Activated CD8-positive, alpha-beta T cell treated with anti-CD3 and anti-CD28 coated beads for 36 hours (primary cell): ENCODE measurements at places on chromosomes 2 and 18. TPM values are rescaled to one million over a fixed set of nuclear protein-coding genes. Genes with fewer than 3 reads are reported as not detected.

DNA sequence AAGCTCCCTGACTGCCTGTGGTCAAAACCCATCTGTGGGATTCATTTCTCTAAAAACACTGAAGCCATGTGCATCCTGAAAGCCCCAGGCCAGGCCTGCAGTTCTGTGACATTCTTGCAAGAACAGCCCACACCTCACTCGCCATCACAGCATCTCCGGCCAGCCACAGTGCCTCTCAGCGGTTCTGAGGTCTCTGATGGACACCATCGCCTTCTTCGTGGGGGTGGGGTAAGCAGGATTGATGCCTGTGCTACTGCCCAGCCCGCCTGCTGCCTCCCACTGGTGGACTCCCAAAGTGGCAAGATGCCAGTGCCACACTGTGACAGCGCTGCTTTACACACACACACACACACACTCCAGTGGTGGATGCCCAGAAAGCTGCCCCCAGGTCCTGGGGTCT lies 5.2 kb upstream of the PRLH start:
- no peak overlapping the region for H3K27ac ChIP-seq
- DNase-seq = no peak
- H3K36me3 ChIP-seq = no peaks in the 10 kb centered on the region
- peaks cover 10% of the 10 kb centered on the region for H3K27me3 ChIP-seq
- H3K4me3 ChIP-seq = no peak overlapping the region

- DNase-seq = no peak
- no peaks in the 10 kb centered on the region for H3K27me3 ChIP-seq
- peaks cover 18% of the 10 kb centered on the region for H3K4me1 ChIP-seq
- H3K36me3 ChIP-seq = peaks cover 7% of the 10 kb centered on the region
- H3K27ac ChIP-seq = no peak overlapping the region
These were observed 87.8 kb downstream of the HDAC4 start for GRCh38 chr2:239312741-239313667.

DNA sequence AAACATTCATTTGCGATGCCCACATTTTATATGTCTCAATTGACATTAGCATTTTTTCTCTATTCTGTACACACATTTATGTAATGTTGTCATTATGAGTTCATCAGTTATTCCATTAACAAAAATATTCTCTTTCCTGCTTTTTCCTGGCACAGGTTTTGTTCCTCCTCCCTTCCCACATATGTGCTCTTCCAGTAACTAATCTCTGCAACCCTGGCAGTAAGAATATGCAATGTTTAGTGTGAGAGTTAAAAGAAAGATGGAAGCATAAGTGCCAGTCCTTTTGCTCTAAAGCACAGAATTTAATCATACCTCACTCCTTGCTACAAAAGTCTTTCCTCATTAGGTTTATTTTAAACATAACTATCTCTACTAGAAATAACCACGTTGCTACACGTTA lies 155.8 kb upstream of the ERBB4 start:
- no peaks in the 10 kb centered on the region for H3K27me3 ChIP-seq
- H3K4me1 ChIP-seq = no peaks in the 10 kb centered on the region
- no peak for DNase-seq

The CHRND gene
- not detected for total RNA-seq

DNA sequence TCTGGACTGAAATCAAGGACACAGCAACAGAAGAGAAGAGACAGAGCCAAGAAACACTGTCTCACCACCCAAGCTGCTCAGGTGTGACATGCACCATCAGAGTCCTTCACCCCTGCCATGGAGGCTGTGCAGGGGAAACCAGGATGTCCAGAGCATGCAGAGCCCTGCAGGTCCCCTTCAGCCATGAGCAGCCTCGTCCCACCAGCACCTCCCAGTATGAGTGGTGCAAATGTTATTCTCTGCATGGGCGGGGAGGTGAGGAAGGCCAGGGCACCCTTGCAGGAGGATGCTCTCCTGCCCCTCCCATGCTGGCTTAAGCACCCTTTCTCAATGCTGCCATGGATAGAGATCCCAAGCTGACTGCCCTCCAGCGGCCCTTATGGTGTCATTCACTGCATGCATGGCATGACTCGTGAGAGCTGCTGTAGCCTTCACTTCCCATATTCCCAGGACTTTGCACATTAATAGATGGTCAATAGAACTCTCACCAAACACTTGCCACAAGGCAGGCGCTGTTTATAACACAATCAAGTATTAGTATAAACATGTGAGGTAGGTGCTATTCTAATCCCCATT lies 171.0 kb downstream of the ANAPC1 start:
- H3K27ac ChIP-seq = no peak overlapping the region
- H3K36me3 ChIP-seq = no peaks in the 10 kb centered on the region
- no peaks in the 10 kb centered on the region for H3K27me3 ChIP-seq
- H3K4me3 ChIP-seq = no peak overlapping the region

DNA sequence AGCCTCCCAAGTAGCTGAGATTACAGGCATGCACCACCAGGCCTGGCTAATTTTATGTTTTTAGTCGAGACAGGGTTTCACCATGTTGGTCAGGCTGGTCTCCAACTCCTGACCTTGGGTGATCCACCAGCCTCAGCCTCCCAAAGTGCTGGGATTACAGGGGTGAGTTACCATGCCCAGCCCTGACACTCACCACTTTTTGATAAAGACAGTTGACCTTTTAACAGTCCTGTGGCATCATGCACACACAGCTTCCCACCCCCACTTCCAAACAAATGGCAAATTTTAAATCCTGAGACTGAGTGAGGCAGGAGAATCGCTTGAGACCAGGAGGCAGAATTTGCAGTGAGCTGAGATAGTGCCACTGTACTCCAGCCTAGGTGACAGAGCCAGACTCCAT lies 6.2 kb upstream of the DNAJB2 start:
- H3K4me3 ChIP-seq = no peak overlapping the region
- no peak overlapping the region for H3K27ac ChIP-seq
- H3K36me3 ChIP-seq = no peaks in the 10 kb centered on the region
- DNase-seq = no peak
- H3K4me1 ChIP-seq = peaks cover 11% of the 10 kb centered on the region
- H3K27me3 ChIP-seq = no peaks in the 10 kb centered on the region

- H3K27me3 ChIP-seq = peaks cover 1% of the 10 kb centered on the region
- H3K36me3 ChIP-seq = no peaks in the 10 kb centered on the region
- H3K4me1 ChIP-seq = no peaks in the 10 kb centered on the region
These were observed 274.9 kb upstream of the UBE2E3 start for GRCh38 chr2:180705551-180705950.

The RIT2 gene
- total RNA-seq = not detected

DNA sequence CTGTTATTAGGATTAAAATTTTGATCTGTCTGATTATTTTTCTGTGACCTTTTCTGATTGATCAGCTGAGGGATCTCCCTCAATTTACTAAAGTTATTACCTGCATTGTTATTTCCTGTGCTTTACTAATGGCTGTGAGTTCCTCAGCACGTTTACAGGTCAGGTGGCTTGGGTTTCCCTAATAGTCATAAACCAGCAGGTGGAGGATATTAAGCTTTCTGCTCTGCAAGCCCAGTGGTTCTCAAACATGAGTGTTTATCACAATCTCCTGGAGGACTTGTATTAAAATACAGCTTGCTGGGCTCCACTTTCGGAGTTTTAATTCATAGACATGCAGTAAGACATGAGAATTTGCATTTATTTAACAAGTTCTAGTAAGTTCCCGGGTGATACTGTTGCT lies 22.4 kb upstream of the UGP2 start:
- H3K4me1 ChIP-seq = no peaks in the 10 kb centered on the region
- no peak for DNase-seq
- H3K27ac ChIP-seq = no peak overlapping the region
- no peaks in the 10 kb centered on the region for H3K36me3 ChIP-seq
- H3K27me3 ChIP-seq = peaks cover 7% of the 10 kb centered on the region

The SCN2A gene
- total RNA-seq = not detected

The AQP12A gene
- not detected for total RNA-seq

DNA sequence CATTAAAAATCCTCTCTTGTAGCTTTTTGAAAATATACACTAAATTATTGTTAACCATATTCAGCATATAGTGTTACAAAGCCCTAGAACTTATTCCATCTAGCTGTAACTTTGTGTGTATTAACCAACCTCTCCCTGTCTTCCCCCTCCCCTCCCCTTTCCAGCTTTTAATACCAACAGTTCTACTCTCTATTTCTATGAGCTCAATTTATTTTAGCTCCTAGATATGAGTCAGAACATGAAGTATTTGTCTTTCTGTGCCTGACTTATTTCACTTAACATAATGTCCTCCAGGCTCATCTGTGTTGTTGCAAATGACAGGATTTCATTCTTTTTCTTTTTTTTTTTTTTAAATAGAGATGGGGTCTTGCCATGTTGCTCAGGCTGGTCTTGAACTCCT lies 45.1 kb downstream of the GPD2 start:
- peaks cover 67% of the 10 kb centered on the region for H3K4me1 ChIP-seq
- H3K36me3 ChIP-seq = peaks cover 21% of the 10 kb centered on the region
- DNase-seq = no peak

DNA sequence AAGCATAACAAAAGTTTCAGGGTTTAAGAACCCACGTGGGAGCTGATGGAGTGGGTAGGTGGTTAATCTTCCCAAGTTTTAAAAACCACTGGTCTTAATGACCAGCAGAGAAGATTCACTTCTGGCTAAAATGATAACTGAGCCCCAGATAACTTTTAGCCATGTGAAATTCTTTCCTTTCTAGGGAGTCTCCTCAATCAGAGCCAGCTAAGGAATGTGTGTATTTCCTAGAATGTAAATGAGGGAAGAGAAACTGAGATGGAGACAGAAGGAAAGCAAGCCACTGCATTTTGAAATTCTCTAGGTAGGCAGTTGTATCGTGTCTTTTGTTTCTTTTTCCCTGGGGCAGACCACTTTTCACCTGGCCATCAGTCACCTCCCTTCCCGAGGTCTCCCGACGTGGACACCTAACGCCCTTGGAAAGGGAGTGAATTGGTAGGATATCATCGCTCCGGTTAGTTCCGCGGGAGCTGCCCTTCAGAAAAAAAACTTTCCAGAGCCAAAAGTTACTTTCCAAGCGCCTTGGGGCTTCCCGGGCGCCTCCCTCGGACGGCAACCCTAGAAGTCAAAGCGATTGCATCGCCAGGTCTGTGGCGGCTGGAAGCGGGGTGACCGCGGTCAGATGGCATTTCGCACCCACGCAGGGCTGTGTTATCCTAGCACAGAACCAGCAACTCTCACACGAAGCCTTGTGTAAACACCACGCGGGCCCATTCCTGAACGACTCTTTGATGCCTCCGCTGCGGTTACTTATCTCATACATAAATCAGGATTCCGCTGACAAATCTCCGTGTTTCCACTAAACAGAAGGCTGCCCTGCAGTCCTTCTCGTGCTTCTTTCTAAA lies 1.3 kb downstream of the COLEC12 start:
- H3K27me3 ChIP-seq = peaks cover 45% of the 10 kb centered on the region
- H3K4me1 ChIP-seq = peaks cover 2% of the 10 kb centered on the region
- DNase-seq = no peak
- no peak overlapping the region for H3K4me3 ChIP-seq
- H3K27ac ChIP-seq = no peak overlapping the region

GRCh38 chr2:24594283-24594682 lies 103.2 kb downstream of the NCOA1 start:
- peaks cover 15% of the 10 kb centered on the region for H3K4me1 ChIP-seq
- no peak for DNase-seq
- H3K27ac ChIP-seq = no peak overlapping the region
- peaks cover 7% of the 10 kb centered on the region for H3K36me3 ChIP-seq
- no peak overlapping the region for H3K4me3 ChIP-seq
- no peaks in the 10 kb centered on the region for H3K27me3 ChIP-seq

- no peak overlapping the region for H3K4me3 ChIP-seq
- H3K4me1 ChIP-seq = no peaks in the 10 kb centered on the region
- no peak for DNase-seq
These were observed 62.7 kb downstream of the MYO3B start for GRCh38 chr2:170240629-170241028.

- peak; percentile 26 for DNase-seq
- H3K27me3 ChIP-seq = peaks cover 36% of the 10 kb centered on the region
- H3K36me3 ChIP-seq = no peaks in the 10 kb centered on the region
- no peak overlapping the region for H3K27ac ChIP-seq
- H3K4me3 ChIP-seq = peak overlapping the region; percentile 48
These were observed 127.4 kb downstream of the ARHGEF4 start for GRCh38 chr2:130963849-130964793.

DNA sequence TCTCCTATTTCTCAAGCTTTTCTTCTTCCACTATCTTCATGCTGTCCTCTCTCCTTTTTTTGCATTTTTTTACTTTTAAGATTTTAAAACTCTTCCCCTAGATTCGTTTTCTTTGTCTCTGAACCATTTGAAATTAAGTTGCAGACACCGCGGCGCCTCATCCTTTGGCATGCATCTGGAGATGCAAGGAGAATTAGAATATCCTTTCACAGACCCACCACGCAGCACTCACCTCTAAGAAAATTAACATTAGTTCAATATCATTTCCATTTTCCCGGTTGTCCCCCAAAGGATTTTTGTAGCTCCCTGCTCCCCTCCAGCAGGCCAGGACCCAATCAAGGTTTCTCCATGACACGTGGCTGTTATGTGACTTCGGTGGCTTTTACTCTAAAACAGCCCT lies 88.8 kb downstream of the C1QL2 start:
- no peaks in the 10 kb centered on the region for H3K27me3 ChIP-seq
- no peaks in the 10 kb centered on the region for H3K36me3 ChIP-seq
- DNase-seq = no peak
- H3K27ac ChIP-seq = no peak overlapping the region
- no peak overlapping the region for H3K4me3 ChIP-seq
- H3K4me1 ChIP-seq = no peaks in the 10 kb centered on the region

DNA sequence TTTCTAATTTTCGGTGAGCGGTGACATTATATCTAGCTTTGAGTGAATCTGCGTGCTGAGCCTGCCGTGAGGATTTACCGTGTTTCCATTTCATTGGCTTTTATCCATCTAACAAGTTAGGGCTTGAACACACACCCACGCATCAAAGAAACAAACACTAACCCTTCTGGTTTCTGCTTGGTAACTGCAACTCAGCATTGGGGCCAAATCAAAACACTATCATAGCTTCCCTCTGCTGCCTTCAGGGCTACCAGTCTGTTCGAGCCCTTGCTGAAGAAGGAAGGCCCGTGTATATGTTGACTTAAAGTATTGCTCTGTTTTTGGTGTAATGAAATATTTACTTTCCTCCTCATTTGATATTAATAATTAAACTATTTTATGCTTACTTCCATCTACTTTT lies 227.2 kb downstream of the PHLPP1 start:
- DNase-seq = no peak
- peaks cover 4% of the 10 kb centered on the region for H3K36me3 ChIP-seq
- no peak overlapping the region for H3K4me3 ChIP-seq
- peaks cover 15% of the 10 kb centered on the region for H3K4me1 ChIP-seq
- no peak overlapping the region for H3K27ac ChIP-seq

The NTSR2 gene
- not detected for total RNA-seq

The FOXD4L1 gene
- 0.23 TPM for total RNA-seq

The CIB4 gene
- not detected for total RNA-seq

The VWC2L gene
- total RNA-seq = not detected

GRCh38 chr2:207541933-207542332 lies 12.2 kb downstream of the CREB1 start:
- H3K36me3 ChIP-seq = peaks cover 58% of the 10 kb centered on the region
- DNase-seq = no peak
- no peak overlapping the region for H3K4me3 ChIP-seq

The SCN9A gene
- not detected for total RNA-seq

DNA sequence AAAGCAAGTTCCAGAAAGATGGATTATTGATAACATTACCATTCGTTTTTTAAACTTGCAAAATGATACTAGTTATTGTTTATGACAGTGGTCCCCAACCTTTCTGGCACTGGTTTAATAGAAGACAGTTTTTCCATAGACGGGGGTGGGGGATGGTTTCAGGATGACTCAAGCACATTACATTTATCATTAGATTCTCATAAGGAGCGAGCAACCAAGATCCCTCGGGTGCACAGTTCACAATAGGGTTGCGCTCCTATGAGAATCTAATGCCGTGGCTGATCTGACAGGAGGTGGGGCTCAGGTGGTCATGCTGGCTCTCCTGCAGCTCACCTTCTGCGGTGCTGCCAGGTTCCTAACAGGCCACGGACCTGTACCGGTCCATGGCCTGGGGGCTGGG lies 86.2 kb downstream of the BCL2 start:
- peak overlapping the region; percentile 85 for H3K27ac ChIP-seq
- peak; percentile 79 for DNase-seq
- H3K4me3 ChIP-seq = peak overlapping the region; percentile 52
- H3K27me3 ChIP-seq = no peaks in the 10 kb centered on the region
- peaks cover 78% of the 10 kb centered on the region for H3K36me3 ChIP-seq
